Stimulated activated CD4-positive, alpha-beta T cell treated with anti-CD3 and anti-CD28 coated beads, Interleukin-2, amount 100 ng/mL, for 4 hours (primary cell): ENCODE measurements at places on chromosomes 12 and 14.

DNA sequence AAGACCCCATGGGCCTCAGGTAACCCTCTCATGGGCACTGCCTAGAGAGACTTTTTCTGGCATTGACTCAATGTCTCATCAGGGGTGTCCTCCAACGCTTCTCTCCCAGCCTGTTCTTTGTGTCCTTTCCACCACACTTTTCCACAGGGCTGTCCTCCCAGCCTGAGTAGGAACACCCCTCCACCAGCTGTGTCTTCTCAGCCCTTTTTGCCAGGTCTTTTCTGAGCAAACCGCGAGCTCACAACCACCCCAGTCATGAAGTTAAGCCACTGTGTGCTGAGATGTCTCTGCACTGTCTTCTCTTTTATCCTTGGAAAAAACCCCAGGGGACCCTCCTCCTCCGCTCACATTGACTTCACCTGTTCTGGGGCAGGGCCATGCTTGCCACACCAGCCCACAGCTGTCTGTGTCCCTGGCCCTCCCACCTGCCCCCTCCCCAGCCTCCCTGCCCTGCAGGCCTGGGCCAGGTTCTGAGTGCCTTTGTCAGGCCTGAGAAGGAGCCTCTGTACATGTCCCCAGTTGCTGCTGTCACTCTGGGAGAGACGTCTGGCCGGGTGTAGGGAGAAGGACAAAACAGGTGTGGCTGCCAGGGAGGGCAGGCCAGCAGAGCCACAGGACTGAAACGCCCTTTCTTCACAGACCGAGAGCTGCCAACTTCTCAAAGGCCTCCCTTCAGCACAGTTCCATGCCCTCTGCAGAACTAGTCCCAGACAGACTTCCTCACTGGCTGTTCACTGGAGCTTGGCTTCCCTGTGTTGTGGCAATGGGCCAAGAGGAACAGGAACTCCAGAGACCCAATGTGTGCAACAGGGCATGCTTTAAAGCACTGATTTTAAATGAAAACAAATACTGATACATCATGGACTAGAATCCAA lies 50.5 kb upstream of the PNMA1 start:
- no peak for DNase-seq

DNA sequence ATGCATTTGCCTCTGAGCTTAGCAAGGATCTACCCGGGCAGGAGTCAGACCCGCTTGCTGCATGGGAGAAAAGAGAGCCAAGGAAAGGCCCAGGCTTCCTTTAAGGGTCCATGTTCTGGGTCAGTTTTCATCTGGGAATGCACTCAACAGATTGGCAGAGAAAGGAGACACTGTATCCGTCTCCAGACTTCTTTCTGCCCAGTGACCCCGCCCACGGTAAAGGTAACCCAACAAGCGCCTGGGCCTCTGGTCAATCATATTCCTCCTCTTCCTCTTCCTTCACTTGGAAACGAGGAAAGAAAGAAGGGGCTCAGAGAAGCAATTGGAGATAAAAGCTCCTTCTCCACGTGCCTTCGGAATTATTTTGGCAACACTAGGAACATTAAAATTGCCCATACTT lies 27.1 kb upstream of the TCP11L2 start:
- DNase-seq: no peak

- no peak for DNase-seq
Measured at GRCh38 chr12:104724992-104725585, 233.0 kb downstream of the SLC41A2 start.

- DNase-seq: no peak
Measured at GRCh38 chr14:102352213-102352612, 10.5 kb downstream of the CINP start.

DNA sequence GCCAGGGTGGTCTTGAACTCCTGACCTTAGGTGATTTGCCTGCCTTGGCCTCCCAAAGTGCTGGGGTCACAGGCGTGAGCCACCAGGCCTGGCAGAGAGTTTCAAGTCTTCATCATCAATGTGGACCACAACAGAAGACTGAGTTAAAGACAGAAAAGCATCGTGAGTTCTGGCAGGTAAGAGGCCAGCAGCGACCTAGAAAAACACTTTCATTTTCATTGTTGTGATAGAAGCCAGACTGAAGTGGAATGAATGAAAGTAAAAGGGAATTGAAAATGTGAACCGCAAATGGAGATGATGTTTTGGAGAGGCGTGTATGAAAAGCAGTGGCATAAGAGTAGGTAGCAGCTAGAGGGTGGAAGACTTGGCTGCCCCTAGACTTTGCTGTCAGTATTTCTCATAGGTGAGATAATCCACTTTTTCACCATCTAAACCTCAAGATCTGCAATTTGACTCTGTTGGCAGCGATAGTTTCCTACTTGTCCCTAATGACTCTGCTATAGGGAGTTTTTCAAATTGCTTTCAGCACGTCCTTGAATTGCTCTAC lies 47.1 kb upstream of the PLEKHA5 start:
- no peak for DNase-seq

DNA sequence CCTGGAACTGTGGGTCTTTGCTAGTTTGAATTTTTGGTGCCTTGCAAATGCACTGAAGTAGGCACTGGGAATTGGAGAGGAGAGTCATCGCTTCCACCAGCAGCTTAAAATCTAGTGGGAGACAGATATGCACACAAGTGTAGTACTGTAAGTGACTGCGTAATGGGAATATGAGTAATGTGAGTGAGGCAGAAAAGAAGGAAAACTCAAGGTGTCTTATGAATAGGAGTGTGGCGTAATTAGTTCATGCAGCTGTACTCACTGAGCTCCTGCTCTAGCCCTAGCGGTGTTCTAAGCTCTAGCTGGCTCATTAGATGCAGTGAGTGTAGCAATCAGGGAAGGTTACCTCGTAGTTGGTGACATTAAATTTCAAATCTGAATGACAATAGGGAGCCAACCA lies 2.8 kb downstream of the TCP11L2 start:
- no peak for DNase-seq

GRCh38 chr14:103391048-103391447 lies 5.8 kb downstream of the MARK3 start:
- no peak for DNase-seq

DNA sequence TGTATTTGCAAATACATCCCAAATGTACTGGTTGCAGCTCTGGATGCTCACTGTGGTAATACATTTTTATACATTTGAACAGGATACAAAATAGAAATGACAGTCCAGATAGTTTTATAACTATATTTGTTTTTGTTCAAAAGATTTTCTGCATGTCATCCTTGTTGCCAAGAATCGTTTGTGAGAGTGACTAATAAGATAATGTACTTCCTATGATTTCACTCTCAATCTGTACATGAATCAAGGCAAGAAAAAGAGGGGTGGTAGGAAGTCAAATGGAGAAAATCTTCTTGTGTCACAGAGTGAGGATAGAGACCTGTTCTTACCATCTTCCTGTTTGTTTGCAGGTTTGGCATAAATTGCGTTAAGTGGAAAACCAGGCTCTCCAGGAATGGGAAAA lies 13.9 kb downstream of the ARPC3 start:
- no peak for DNase-seq

DNA sequence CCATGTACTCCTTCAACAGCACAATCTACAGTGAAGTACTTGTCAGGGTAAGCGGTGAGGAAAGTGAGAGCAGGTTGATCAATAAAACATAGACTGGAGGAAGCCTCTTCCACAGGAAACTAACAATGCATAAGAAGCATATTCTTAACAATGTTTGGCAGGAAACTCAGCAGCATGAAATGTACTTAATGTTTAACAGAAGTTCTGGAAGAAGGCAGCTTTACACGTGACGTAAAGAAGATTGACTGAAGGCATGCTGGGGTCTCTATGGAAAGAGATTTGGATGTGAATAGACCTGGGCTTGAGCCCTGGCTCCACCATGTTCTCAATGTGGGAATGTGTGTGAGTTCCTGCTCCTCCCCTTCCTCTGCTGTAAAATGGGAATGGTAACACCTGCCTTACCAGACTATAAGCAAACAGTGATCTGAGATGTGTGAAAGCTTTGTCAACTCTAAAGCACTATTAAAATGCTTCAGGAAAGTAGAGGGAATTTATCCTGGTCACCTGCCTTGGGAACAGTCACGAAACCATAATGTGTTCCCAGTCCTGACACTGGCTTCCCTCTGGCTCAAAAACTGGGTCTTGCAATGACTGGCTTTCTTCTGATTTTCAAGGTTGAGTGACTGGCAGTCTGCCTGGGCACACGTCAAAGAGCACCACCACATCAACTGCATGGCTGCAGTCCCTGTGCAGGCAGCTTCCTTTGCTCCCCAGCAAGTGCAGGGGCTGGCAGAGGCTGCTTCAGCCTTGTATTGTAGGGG lies 384.6 kb downstream of the APAF1 start:
- DNase-seq: no peak

DNA sequence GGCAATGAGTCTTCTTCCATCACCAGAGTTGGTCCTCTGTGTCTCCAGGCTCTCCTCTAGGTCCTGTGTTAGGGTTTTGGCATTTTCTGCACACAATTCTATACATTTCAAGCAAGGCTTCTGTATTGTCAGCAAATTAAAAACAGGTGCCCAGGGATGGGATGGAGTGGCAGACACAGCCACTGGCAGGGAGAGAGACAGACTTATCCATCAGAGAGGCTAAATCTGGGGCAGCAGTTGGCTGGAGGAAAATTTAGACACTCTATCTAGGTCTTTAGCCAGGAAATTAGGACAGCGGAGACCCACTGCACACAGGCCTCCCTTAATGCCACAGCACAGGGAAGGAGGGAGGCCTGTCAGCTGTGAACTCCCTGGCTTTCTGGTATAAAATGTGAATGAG lies 20.2 kb downstream of the PLEKHD1 start:
- DNase-seq: no peak

GRCh38 chr14:105165134-105165704 lies 3.4 kb downstream of the JAG2 start:
- DNase-seq: no peak
